ENCODE measurements at places on chromosomes 12 and 14. TPM values are rescaled to one million over a fixed set of nuclear protein-coding genes. Genes with fewer than 3 reads are reported as not detected.

Gene ANO4
- total RNA-seq = 0.43 TPM

Gene ANKS1B
- total RNA-seq = 0.48 TPM

Gene MYO1H
- total RNA-seq = not detected

Gene IL31
- not detected for total RNA-seq

Gene SMCO2
- total RNA-seq = 0.43 TPM

Gene KITLG
- total RNA-seq = 30.9 TPM

Gene USP44
- 0.96 TPM for total RNA-seq

Gene KRT7
- total RNA-seq = 1,618 TPM

Gene NRL
- 0.96 TPM for total RNA-seq

Gene TMEM119
- total RNA-seq = not detected

Data from tracheal epithelial cell (primary cell).